ENCODE measurements at places on chromosomes 2 and 18.
A peak's percentile ranks its signal among the peaks of the same experiment; 100 is the strongest.

DNA sequence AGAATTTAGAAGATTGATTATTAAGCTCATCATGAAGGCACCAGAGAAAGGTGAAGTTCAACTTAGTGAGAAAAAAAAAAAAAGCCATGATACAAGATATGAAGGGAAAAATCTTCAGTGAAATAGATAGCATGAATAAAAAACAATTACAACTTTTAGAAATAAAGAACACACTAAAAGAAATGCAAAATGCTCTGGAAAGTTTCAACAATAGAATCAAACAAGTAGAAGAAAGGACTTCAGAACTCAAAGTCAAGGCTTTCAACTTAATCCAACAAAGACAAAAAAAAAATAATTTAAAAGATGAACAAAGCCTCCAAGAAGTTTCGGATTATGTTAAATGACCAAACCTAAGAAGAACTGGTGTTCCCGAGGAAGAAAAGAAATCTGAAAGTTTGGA, 105.5 kb downstream of the GRB14 start:
- no peak for DNase-seq

- DNase-seq = no peak
Measured at GRCh38 chr2:196821195-196821594, 12.0 kb upstream of the C2orf66 start.

GRCh38 chr2:88191722-88192042, 21.5 kb downstream of the THNSL2 start:
- no peak for DNase-seq

- DNase-seq = peak; percentile 57
Measured at GRCh38 chr2:112706170-112706664, 14.6 kb upstream of the NT5DC4 start.

DNA sequence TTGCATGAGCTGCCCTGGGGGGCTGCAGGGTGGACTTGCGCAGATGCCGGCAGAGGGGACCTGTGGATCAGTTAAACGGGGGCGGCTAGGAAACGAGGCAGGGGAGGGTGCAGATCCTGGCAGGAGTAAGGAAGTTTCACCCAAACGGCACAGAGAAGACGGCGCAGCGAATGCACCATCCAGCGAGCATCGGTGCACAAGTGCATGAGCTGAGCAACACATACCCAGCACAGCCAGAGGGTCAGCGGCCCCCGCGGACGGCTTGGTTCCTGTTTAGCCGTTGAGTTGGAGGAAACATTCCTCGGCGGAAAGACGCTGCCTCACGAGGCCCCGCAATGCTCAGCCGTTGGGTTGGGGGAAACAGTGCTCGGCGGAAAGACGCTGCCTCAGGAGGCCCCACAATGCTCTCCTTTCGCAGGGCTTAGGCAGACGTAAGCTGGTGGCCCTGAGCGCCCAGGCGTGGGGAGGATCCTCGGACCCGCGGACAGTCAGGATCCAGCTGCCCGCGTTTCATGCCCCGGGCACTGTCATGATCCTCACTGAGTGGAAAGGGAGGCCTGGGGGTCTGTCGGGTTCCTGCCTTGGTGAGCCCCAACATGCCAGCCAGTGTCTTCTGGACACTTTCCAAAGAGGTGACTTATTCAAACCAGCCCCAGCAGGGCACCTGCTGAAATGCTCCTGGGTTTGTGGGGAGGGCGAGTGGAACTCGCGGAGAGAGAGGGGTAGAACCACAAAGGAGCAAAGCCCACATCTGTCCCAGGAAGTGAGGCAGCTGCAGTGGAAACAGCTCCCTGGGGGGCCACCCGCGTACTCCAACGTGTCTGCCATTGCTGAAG, 86.3 kb downstream of the NDUFA10 start:
- DNase-seq = no peak

DNA sequence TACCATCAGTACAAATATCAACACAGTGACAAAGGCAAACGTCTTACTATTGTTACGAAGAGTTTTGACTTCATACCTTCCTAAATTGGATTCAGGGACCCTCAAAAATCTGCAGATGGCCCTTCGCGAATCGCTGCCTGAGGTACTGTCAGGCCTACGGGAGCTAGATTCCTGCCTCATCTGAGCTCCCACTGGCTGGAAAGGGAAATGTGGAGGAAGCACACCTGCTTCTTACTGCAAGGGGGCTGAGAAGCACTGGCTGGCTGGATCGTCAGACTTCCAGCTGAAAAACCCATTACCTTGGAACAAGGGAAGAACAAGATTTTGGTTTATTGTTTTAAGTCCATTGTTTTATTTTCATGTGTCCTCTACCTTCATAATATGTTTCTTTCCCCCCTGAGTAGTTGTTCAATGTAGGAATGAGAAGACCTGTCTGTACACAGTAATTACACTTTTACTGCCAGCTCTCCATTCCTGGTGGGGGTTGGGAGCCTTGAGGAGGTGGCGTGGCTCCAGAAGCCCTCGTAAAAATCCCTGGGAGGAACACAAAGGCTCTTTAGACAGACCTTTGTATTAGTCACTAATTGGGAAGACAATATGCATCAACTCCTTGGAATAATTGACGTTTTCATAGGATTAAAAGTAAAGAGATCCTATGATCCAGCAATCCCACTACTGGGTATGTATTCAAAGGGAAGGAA, 124.1 kb upstream of the NOSTRIN start:
- DNase-seq = no peak

- no peak for DNase-seq
Measured at GRCh38 chr18:61333271-61333745, at the start of gene CDH20. TSS of gene CDH20 (plus strand) at chr18:61333430.

GRCh38 chr18:59387687-59388565, 28.9 kb upstream of the LMAN1 start:
- no peak for DNase-seq

DNA sequence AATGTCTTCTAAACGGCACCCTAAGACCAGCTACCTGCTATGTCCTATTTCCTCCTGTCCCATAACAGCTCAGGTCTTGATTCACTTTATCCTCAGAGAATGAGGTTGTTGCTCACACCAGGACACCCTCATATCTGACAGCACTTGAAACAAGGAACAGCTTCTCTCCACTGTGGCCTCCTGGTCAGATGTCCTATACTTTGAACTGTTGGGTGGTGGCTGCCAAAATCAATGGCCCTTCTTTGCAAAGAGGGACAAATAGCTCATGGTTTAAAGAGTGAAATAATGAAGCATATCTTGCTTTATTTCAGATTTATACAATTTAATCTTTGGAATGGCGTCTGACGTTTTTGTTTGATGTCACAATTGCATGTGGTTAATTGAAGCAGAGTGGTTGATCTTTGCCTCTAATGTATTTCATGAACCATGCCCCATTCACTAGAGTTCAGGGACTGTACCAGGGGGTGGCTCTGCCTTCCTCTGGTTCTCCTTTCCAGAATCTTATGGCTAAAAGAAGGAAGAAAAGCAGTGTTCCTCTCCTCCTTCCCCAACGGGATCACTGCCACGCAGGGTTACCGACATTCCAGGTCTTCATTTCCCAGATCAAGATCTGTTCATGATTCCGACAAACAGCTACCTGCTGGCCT, 24.1 kb upstream of the ZCCHC2 start:
- DNase-seq = no peak

- DNase-seq = no peak
Measured at GRCh38 chr2:10063566-10063965, 16.6 kb downstream of the CYS1 start.

- DNase-seq = no peak
Measured at GRCh38 chr2:59947209-59947608, 606.2 kb downstream of the BCL11A start.

- DNase-seq = no peak
Measured at GRCh38 chr2:223784221-223784772, 53.1 kb downstream of the AP1S3 start.

DNA sequence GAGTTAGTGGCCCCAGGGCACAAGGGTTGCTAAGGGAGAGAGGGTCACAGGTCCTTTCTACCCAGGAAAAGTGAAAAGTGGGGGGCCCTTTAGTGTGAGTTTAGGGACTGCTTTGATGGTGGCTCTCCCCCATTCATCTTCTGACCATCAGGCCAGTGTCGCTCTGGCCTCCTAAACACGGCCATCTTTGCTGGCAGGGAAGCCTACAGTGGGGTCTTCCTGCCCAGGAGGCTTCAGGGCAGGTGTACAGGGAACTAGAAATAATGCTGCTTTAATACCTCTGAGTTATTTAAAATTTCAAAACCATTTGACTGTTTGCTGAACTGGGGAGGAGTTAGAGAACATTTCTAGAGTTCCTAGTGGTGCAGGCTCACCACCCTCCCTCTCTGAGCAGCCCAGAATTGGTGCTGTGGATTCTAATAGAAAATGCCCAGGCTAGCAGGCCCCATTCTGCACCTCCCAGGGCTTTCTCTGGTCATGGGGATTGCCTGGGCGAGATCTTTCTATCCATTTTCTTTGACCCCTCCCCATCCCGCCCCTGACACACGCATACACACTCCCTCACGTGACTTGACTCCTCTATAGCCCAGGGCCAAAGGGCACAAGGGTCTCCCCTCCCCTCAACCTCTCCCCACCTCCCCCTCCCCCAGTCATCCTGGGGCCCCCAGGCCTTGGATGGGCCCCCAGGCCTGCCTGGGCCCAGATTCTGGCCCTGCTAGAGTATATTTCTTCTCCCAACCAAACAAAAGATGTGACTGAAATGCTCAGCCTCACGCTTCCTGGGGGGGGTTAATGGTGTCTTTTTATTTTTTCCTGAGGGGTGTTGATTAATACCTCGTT, 3.1 kb downstream of the PKDCC start:
- DNase-seq = no peak

DNA sequence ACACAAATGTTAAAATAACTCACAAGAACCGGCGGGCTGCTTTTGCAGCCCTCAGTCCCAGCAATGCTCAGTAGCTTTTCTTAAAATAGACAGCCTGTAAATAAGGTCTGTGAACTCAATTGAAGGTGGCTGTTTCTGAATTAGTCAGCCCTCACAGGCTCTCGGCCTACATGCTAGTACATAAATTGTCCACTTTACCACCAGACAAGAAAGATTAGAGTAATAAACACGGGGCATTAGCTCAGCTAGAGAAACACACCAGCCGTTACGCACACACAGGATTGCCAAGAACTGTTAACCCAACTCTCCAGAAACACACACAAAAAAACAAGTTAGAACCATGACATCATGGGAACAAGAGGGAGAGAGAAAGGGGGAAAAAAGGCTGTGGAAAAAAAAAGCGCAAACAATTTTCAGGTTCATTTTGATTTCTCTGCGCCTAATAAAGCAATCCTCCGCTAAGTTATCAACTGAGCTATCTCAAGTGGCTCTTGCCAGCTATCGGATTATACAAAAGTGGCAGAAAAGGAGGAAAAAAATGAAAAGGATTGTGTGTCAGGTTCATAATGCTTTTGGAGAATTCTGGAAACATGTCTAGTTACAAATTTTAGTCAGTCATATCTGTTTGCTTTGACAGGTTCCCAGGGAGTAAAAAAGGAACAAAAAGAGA, 89.1 kb downstream of the ZEB2 start:
- no peak for DNase-seq

GRCh38 chr18:48303883-48304282, 105.3 kb downstream of the ZBTB7C start:
- no peak for DNase-seq

DNA sequence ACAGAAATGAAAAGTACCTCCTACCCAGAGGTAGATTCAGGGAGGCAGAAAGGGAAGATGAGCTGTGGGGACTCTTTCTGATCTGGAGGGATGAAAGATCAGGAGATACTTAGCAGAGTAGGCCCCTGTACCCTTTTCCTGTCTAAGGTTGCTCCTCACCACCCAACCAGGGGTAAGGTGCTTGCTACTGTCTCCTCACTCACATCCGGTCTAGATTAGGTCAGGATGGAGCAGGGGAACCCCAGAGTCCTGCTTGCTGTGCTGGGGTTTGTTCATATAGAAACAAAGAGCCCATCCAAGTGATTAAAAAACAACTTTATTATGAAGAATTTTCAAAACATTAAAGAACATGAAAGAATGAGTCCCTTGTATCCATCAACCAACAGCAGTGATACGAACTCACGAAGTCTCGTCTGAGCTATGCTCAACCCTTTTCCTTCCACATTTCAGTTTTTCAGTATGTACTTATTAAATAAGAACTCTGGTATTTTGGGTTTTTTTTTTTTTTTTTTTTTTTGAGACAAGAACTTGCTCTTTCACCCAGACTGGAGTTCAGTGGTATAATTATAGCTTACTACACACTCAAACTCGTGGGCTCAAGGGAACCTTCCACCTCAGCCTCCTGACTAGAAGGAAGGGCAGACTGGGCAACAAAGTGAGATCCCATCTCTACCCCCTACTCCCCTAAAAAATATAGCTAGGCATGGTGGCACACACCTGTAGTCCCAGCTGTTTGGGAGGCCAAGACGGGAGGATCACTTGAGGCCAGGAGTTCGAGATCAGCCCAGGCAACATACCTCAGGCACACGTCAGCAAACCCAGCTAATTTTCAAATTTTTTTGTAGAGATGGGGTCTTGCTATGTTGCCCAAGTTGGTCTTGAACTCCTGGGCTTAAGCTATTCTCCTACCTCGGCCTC, 28.5 kb upstream of the MCFD2 start:
- peak; percentile 78 for DNase-seq

- peak; percentile 26 for DNase-seq
Measured at GRCh38 chr18:2547477-2548087, 23.7 kb downstream of the METTL4 start.

DNA sequence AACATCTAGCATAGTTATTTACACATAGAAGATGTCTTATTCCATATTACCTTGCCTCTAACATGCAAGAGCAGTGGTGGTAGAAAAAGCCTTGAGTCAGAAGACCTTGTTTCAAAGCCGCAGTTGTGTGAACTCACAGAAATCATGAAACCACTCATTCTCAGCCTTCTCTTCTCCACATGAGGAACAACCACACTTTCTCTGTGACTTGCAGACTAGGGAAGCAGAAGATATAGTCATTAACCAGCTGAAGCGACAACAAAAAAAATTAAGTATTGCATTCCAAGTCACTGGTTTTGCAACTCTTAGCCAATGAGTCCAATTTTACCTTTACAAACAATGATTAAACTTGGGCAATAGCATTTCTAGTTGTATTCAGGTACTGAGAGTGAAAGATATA, 19.0 kb downstream of the TWSG1 start:
- no peak for DNase-seq

GRCh38 chr18:32552421-32553030, 81.8 kb upstream of the GAREM1 start:
- DNase-seq = peak; percentile 52

All from CD4-positive, alpha-beta T cell treated with Interleukin-6 at 100 ng/mL for 8 hours (primary cell).